Bronchial epithelial cell (primary cell): ENCODE measurements at places on chromosomes 3 and 15. TPM values are rescaled to one million over a fixed set of nuclear protein-coding genes. Genes with fewer than 3 reads are reported as not detected.
A peak's percentile ranks its signal among the peaks of the same experiment; 100 is the strongest.

DNA sequence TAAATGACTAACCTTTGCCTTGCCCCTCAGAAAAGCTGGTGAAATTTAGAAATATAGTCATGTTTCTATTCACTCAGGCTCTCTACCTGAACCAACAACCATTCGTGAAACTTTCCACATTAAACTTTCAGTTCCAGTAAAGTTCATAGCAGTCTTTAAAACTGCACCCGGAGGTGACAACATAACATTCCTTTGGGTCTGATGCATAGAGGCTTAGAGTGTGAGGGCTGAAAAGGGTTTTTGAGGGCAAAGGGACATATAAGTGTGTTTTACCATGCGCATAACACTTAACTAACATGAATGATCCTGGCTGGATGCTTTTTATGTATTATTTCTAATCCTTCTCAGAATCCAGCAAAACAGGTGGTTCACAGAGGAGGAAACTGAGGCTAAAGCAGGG, 471.7 kb upstream of the MCTP2 start:
- peak; percentile 43 for DNase-seq

The CADPS gene
- 1.3 TPM in 1 of 2 replicates, not detected in the other for total RNA-seq

- no peak for DNase-seq
Observed at GRCh38 chr3:89787485-89787884, 680.1 kb downstream of the EPHA3 start.

The IL16 gene
- total RNA-seq = under 0.01 and 0.79 TPM in 2 replicates

DNA sequence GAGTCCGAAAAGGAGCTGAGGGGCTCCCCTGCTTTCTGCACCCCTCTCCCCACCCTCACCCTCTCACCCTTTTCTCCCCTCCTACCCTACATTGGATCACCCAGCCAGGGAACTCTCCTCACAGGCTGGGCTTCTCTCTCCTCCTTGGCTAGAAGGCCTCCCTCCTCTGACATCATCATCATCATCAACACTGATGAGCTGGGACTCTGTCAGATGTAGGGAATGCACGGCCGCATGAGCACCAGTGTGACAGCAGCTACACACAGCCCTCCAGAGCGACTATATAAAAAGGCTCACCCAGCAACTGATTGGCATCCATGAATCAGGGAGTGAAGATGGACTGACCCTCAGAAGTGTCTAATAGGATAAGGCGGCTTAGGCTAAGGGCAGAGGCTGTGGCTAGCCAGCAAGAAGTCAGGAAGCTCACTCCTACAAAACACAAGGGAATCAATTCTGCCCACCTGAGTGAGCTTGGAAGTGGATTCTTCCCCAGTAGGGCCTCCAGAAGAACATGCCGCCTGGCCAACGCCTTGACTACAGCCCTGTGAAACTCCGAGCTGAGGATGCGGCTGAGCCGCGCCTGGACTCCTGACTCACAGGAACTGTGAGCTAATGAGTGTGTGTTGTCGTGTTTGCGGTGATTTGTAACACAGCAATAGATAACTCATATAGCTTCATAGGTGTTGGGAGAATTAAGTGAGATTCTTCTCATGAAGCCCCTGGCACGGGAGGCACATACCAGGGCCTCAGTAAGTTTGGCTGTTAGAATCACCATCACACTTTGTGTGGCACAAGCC, 147.6 kb downstream of the FAM43A start:
- DNase-seq = peak; percentile 17
